ENCODE measurements at places on chromosomes 12 and 14.

DNA sequence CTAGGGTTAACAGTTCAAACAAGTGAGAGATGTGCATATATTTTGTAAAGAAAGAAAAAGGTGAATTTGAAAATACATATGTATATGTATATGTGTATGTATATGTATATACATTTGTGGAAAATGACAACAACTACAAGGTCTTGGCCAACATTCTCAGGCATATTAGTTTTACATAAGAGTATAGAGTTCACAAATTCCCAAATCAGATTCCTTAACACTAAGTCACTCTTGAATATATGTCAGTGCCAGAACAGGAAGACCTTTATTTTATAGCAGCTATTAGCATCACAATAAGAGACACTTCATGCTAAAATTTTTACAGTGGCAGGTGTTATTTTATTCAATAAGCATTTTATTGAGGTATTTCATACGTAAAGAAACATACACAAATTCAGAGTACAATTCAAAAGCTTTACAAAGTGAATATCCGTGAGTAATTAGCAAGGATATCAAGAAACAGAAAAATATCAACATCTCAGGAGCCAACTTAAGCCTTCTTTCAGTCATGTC lies 179.7 kb downstream of the SLC6A15 start:
- no peak for DNase-seq

DNA sequence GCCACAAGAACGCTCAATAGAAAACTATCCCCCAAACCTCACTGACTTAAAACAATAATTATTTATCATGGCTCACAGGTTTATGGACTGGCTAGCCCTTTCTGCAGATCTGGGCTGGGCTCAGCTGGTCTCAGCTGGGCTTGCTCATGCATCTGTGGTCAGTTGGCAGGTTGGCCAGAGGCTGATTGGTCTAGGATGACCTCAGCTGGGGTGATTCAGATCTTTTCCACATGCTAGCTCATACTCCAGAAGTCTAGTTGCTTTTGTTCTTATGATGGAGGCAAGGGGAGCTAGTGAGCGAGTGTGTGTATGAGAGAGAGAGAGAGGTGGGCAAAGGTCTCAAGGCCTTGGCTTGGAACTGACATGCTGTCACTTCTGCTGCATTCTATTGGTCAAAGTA lies 181.2 kb upstream of the NRXN3 start:
- no peak for DNase-seq

- DNase-seq = no peak
Observed at GRCh38 chr14:79334272-79334671, 877.0 kb downstream of the DIO2 start.

- DNase-seq = peak; percentile 34
Observed at GRCh38 chr14:76780058-76780345, 18.7 kb downstream of the VASH1 start.

GRCh38 chr14:31027847-31028246 lies 1.7 kb upstream of the STRN3 start:
- no peak for DNase-seq

- peak; percentile 56 for DNase-seq
Observed at GRCh38 chr14:76782115-76782884, 21.0 kb downstream of the VASH1 start.

DNA sequence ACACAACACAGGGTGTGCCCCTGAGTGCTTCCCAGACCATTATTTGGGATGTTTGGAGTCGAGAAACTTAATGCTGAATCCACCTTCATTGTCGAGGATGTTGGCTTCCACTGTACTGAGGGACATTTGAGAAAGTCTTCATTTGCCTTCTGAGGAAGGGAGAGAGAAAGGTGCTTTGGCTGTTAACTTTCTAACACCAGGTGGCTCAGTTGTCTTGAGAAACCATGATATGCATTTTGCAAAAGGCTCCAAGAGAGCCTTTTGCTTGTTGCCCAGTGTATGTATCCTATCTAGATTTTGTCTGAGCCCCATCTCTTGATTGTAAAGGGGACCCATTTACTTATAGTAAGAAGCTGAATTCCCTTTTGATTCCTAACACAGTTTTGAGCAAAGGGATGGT lies 28.6 kb upstream of the NRXN3 start:
- DNase-seq = no peak

DNA sequence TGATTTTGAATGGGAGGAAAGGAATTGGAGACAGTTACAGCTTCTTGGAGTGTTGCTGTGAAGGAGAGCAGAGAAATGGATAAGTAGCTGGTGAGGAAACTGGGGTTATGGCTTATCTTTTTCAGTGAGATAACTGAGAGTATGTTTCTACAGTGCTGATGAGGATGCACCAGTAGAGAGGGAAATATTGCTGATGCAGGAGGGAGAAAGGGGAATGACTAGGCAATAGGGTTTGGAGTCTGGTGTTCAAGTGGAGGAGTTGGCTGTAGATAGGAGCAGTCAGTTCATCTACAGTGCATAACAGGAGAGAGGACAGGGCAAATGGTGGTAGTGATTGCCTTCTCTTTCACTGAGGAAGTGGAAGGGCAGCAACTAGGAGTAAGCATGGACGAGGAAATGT lies 33.0 kb downstream of the SPATS2 start:
- DNase-seq = no peak

DNA sequence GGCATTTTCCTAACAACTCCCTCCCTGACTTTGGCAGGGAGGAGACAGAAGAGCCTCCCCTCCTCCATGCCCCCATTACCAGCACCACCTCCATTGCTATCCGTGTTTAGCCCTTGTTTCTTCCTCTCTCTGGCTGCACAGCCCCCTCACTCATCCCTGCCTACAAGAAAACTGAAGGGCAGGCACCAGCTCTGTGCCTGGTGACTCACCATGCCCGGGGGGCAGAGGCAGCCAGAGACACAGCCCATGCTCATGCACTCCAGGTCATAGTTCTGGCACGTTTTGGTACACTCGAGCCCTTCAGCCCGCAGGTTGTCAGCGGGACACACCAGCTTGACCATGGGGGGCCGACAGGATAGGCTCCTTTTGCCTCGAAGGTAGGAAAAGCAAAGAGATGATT lies 80.4 kb downstream of the VWF start:
- no peak for DNase-seq

DNA sequence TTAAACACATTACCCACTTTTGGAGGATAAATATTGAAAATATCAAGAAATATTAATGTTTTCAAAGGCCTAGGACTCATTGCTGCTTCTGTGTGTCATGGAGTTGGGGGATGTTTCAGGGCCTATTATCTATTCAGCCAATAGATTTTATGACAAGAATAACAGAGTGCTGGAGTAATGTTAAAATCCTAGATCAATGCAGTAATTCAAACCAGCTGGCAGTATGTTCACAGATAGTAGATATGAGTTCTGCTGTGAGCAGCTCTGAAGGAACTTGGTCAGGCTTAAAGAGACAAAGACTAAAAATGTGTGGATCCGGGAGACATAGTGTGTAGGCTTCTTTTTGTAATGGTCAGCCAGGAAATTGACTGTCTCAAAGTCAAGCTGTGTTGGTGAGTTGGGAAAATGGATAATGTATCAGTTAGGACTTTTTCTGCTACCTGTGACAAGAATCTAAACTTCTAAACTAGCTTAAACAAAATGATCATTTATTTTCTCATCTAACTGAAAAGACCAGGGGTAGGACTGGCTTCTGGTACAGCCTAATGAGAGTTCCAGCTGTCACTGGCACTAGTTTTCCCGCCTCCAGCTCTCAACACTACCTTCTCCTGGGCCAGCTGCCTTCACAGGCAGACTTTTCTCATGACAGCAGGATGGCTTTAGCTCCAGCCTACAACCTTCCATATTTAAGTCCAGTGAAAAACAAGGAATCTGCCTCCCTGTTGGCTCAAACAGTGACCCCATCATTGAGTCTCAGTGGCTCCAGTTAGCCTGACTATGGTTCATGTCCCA lies 16.3 kb upstream of the POLR3B start:
- DNase-seq = no peak

DNA sequence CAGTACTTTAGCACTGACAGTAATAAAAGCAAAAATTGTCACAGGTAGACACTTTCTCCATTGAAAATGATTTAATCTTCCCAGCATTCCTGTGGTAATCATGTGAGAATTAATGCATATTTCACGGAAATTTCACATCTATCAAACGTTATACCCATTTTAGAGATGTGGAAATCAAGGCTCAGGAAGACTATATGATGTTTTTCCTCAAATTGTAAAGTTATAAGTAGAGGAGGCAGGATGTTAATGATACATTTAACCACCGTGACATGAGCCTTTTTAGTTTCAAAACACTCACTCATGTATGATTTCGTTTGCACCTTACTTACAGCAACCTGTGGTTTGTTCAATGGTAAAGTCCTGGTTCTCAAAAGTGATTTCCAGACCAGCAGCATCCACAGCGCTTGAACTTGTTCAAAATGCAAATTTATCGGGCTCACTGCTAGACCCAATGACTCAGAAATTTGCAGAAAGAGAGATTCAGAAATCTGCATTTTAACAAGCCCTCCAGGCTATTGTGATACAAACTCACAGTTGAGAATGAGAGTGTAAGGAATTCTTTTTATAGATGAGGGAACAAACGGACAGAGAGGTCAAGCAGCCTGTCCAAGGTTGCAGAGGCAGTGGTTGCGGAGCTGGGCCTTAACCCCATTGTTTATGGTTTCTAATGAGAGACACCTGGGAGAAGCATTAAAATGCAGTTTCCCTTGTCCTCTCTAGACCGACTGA lies 654.8 kb upstream of the TBX3 start:
- DNase-seq = no peak

DNA sequence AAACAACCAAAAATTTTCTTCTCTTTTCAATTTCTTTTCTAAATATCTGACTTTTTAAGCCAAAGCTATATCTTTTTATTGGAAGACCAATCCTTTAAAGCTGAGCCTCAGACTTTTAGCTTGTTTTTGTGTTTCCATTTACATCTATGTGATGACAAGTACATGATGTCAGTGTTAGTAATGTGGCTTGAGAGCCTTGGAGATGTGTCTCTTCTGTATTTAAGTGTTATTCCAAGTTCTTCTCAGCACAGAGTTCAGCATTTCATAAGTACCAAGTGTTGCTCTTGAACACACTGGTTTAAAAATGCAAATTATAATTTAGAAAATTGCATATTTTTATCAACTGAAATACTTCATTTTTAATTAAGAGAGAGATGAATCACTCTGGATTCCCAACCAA lies 948.9 kb upstream of the FLRT2 start:
- DNase-seq = no peak

DNA sequence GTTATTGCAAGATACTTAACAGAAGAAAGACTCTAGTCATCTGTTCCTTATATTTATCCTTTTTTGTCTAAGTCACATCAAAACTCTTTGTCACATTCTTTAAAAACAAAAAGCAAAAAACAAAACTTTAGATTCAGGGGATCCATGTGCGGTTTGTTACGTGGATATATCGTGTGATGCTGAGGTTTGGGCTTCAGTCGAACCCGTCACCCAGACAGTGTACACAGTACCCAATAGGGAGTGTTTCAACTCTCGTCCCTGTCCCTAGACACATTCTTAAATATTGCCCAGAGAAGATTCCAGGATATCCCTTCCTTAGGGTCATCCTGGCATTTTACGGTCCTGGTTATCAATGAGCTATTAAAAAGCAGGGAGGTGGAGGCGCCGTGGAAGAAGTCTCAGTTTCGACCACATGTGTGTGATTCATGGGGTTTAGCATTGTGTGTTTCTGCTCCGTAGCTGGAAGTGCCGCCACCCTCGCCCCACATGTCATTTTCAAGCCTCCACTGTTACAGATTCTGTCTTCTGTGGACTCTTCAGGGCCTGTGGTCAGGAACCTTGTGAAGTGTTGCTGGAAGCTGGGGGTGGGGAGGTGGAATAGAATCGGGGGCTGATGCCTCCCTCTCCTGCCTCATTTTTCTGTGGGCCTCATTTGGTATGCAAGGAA lies 19.9 kb downstream of the CCND2 start:
- DNase-seq = no peak

DNA sequence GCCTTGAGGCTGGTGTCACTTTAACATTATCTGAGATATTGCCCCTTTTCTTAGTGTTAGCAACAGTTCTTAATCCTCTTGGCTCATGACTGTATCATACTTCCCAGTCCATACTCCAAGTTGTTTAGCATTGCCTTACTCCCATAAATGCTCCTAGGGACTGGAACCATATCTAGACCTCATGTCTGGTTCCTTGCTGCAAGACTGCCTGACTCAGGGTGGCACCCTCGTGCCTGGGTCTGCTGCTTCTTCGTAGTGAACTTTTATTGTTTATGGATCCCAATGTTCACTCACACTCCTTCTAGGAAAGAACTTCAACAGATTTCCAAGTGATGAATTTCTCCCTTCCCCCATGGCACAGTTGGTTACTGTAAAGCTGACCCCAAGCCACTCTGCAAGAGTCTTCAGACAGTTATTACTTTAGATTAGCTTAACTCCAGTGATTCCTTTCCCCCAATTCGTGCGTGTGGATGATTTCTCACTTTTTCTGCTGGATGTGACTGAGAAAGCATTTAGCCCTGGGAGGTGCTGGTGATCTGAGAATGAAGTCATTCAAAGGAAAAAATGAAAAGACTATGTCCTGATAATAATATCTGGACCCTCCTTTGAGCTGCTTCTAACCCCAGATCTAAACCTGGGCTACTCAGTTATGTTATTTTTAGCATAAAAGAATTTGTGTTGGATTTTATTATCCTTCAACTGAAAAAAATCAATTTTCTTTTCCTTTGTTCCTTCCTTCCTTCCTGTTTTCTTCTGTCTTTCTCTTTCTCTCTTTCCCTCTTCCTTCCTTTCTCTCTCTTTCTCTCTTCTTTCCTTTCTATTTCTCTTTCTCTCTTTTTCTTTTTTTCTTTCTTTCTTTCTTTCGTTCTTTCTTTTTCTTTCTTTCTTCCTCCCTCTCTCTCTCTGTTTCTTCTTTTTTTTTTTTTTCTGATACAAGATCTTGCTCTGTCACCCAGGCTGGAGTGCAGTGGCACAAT lies 47.5 kb upstream of the PPP1R12A start:
- DNase-seq = no peak

- no peak for DNase-seq
Observed at GRCh38 chr12:47982311-47982710, 18.9 kb downstream of the TMEM106C start.

- no peak for DNase-seq
Observed at GRCh38 chr12:113472191-113473121, 785 bp upstream of the LHX5 start.

DNA sequence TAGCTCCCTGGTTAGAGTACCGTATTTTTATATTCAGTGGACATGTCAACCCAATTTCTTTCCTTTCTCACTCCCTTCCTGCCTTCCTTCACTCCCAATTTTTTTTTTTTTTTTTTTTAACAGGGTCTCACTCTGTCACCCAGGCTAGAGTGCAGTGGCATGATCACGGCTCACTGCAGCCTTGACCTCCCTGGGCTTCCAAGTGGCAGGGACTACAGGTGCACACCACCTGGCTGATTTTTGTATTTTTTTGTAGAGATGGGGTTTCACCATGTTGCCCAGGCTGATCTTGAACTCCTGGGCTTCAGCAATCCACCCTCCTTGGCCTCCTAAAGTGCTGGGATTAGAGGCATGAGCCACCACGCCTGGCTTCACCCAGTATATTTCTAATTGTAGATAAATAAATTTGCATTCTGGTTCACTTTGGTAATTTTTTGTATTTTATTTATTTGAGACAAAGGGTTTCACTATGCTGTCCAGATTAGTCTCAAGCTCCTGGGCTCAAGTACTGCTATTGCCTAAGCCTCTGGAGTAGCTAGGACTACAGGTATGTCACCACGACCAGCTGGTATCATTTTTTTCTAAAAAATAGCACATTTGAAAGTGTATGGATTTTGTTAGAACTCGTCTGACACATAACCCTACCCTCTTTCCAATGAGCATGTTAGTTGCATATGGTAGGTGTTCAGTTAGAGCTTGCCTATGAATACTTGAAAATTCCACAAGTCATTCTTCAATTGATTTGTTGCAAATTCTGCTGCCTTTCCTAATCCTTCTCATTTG lies 15.7 kb downstream of the SLC38A2 start:
- no peak for DNase-seq
